ENCODE measurements at places on chromosomes 12 and 14.

- no peak for DNase-seq
Observed at GRCh38 chr14:72649603-72650227, 244.2 kb downstream of the DPF3 start.

DNA sequence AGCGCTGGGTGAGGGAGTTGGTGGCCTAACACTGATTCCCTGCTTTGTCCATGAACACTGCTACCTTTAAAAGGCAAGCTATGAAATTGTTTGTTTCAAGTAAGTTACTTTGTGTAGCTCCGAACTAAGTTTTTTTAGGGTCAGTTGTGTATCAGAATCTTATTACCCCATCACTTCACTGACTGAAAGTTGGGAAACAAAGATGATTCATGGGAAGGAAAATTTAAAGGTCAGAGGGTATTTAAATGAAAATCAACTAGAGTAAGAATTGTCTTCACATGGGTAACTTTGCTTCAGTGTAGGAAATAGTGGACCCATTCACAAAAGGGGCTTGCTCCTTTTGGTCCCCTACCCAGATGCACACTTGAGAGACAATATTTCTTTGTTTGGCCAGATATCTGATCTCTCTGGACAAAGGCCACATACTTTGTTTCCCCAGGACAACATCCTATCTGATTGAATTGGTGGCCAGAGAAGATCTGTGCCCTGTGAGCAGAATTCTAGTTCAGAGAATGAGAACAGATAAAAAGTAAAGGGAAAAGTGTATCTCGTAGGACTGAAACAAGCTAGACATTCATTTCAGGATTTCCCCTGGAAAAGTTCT, 53.5 kb downstream of the RAB35 start:
- no peak for DNase-seq

GRCh38 chr12:107400686-107401447, 284.7 kb upstream of the PWP1 start:
- no peak for DNase-seq

DNA sequence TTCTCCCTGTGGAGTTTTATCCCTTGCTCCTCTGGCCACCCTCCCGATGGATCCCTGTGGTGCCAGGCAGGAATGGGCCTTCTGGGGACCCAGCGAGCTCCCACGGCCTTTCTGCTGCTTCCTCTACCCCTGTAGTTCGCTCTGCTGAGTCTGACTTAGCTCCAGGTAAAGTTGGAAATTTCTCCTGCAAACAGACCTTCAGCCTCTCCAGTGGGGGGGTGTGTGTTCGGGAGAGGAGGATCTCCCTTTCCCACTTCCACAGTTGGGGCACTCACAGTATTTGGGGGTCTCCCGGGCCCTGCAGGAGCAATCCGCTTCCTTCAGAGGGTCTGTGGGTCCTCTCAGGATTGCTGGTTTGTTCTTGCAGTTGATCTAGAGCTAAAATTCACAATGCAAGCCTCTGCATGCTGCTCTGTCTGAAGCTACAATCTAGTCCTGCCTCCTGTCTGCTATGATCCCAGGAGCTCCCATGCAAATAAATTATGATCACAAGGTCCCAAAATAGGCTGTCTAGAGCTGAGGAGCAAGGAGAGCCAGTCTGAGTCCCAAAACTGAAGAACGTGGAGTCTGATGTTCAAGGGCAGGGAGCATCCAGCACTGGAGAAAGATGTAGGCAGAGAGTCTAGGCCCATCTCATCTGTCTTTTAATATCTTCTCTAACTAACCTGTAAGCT, 18.3 kb downstream of the MTRFR start:
- no peak for DNase-seq

DNA sequence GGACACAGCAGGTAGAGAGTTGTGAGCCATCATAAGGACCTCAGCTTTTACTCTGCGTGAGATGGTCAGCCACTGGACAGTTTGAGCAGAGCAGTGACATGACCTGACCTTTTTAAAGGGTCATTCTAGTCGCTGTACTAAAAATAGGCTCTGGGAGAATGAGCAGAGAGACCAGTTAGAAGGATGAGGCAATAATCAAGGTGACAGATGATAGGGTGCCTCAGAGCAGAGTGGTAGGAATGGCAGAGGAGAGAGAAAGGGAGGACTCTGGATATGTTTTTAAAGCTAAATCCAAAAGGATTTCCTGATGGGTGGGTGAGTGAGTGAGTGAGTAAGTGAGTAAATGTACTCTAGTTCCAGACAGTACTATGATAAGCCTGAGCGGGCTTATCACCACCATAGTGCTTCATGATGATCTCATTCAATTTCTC, 83.6 kb upstream of the ARHGAP5 start:
- DNase-seq = no peak

GRCh38 chr12:32069071-32069470, 37.6 kb upstream of the BICD1 start:
- DNase-seq = no peak

- no peak for DNase-seq
Observed at GRCh38 chr14:81416981-81417380, 16.9 kb upstream of the STON2 start.

DNA sequence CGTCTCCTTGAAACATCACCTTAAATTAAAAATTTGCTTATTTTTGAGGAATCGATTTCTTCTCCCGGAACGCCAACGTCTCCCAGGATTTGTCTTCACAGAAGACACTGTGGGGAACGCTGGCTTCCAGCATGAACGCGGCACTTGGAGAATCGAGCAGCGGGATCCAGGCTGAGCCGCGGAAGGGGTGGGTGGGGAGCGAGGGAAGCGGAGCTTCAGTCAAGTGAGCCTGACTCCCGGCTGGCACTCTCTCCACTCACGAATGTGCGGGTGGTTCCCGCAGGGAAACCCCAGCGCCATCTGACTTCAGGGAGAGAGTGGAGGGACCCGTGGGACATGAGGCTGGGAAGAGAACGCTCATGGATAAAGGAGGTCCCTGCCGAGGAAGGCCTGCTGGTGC, 506.0 kb upstream of the TMEM132C start:
- DNase-seq = no peak

DNA sequence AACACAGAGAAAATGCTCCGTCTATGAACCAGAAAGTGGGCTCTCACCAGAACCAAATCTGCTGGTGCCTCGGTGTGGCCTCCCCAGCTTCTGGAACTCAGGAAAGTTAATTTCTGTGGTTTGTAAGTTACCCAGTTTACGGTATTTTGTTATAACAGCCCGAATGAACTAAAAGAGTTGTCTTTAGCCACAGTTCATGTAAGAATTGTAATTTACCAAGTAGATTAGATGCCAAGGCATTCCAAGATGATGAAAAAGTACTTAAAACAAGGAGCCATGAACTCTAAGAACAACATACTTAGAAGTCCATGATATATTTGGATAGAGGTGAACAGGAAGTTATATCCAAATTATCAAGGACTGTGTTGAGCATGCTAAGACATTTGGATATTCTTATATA, 259.9 kb upstream of the GARIN6 start:
- no peak for DNase-seq
